ENCODE measurements at places on chromosomes 12 and 14. TPM values are rescaled to one million over a fixed set of nuclear protein-coding genes. Genes with fewer than 3 reads are reported as not detected.

DNA sequence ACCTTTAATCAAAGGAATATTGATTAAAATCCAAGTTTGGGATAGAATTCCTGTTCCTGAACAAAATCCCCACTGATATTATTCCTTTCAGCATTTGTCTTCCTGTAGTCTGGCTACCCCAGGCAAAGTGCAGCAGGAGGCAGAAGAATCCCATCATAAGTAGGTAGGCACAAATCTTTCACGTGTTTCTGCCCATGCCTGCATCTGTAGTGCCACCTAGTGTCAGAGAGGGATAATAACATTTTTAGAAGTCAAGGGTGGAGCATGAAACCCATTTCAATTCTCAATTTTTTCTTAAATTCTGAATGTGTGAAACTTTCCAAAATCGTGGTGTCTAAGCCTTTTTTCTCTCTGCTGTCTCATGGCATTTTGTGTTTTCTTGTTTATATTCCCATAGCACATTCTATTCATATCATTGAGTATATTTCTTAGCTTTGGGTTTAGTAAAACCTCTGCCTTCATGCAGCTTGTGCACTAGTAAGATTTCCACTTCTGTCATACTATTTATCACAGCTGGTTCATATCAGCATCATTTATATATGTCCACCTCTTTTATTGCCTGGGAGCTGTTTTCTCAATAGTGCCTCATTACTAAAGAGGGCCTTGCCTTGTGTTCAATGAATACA is 47.8 kb upstream of the RERG start:
- no peak overlapping the region for H3K27ac ChIP-seq
- no peak overlapping the region for H3K4me3 ChIP-seq
- H3K27me3 ChIP-seq: no peaks in the 10 kb centered on the region
- H3K36me3 ChIP-seq: no peaks in the 10 kb centered on the region
- peaks cover 3% of the 10 kb centered on the region for H3K4me1 ChIP-seq

Gene SETD3
- total RNA-seq: 59.0 TPM

GRCh38 chr12:79644274-79645234 is 46.2 kb downstream of the PAWR start:
- peaks cover 1% of the 10 kb centered on the region for H3K27me3 ChIP-seq
- H3K4me3 ChIP-seq: no peak overlapping the region
- H3K4me1 ChIP-seq: no peaks in the 10 kb centered on the region
- no peaks in the 10 kb centered on the region for H3K36me3 ChIP-seq

DNA sequence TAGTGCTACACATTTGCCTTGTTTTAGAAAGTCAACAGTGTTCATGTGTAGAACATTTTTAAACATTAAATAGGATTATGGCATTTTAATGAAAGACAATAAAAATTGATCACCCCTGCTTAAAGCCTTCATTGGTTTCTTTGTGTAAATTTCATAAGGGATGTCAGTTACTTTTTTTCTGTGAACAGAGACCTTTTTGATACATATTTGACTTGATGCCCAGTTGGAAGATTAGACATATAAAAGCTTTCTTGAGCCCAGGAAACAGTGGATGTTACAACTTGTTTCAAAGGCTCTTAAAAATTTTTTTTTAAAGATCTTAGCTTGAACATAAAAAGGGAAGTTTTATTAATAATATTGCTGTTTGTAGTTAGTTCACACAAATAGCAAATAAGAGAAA is 168.7 kb upstream of the PDZRN4 start:
- no peak for DNase-seq
- H3K4me1 ChIP-seq: no peaks in the 10 kb centered on the region
- H3K27me3 ChIP-seq: no peaks in the 10 kb centered on the region
- no peaks in the 10 kb centered on the region for H3K36me3 ChIP-seq
- no peak overlapping the region for H3K27ac ChIP-seq

DNA sequence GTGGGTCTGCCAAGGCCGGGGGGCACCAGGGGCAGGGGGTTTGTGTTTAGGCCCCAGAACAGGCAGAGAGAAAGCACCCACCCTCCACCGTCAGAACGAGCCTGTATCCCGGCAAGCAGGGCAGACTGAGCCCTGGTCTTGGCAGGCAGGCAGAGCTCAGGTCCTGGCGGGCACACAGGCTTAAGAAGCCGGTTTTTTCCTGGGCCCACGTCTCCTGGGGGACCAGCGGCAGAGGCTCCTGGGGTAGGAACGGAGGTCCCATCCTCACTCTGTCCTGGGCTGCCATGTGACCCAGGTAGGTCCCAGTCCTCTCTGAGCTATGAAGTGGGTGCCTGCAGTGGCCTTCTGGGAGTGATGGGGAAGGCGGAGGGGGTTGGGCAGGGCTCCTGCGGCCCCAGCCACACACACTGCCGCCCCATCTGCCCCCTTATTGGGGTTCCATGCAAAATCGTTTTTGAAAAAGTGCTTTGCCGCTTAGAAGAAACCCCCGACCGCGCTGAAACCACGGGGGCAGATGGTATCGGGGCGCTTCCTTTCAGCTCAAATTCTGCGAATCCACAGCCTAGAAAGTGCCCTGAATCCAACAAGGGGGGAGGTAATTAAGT is 24.2 kb downstream of the SH2B3 start:
- H3K27me3 ChIP-seq: no peaks in the 10 kb centered on the region
- DNase-seq: peak; percentile 93
- H3K4me1 ChIP-seq: peaks cover 79% of the 10 kb centered on the region
- peaks cover 34% of the 10 kb centered on the region for H3K36me3 ChIP-seq

DNA sequence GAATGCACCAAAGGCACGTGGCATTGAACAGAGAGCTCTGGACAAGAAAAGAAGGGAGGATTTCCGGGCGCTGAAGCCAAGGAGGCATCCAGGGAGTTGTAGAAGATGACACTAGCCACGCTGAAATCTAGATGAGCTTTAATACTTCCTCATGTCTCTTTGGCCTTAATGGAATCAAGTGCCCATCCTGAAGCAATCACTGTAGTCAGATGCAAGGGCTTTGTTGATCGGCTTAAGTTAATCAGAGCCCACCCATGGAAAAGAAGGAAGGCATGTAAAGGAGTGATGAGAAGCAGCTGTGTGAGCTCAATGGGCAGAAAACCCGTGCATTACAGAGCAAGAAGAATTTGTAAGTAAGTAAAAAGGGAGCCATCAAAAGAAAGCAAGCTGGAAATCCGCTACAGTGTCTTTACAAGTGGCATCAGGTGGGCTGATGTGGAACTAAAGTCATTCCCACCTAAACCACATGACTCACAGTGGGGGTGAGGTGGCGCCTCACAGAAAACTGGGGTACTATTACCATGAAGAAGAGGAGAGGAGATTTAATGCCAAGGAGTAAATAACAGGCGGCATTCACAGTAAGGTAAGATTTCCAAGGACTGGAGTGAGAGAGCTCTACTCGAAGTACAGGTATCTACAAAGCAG is 48.4 kb downstream of the NDUFA12 start:
- H3K36me3 ChIP-seq: no peaks in the 10 kb centered on the region
- H3K4me3 ChIP-seq: no peak overlapping the region
- no peak overlapping the region for H3K27ac ChIP-seq
- no peaks in the 10 kb centered on the region for H3K4me1 ChIP-seq
- no peak for DNase-seq

Gene RPS6KL1
- total RNA-seq: 9.6 TPM

- H3K4me1 ChIP-seq: peaks cover 5% of the 10 kb centered on the region
- H3K4me3 ChIP-seq: no peak overlapping the region
- no peak for DNase-seq
- H3K27me3 ChIP-seq: no peaks in the 10 kb centered on the region
These were observed 13.1 kb downstream of the ULK1 start for GRCh38 chr12:131907379-131908091.

DNA sequence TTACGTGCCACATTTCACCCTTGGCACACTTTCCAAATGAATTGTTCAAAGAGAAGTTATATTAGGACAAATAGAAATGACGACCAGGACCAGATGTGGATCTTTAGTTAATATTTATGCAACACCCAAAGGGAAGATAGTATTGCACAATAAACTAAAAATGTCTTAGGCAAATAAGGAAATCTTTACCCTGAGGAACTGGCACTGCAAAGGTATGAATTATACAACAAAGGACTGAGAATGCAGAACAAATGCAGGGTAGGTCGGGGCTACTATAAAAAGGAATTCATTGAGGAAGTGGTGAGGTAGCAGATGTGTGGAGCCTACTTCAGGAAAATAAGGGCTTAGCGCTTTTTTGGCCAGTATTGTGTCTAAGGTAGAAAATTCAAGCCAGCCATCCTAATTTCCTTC is 3.9 kb upstream of the TMTC2 start:
- H3K4me1 ChIP-seq: peaks cover 7% of the 10 kb centered on the region
- no peaks in the 10 kb centered on the region for H3K36me3 ChIP-seq
- peaks cover 28% of the 10 kb centered on the region for H3K27me3 ChIP-seq
- H3K4me3 ChIP-seq: no peak overlapping the region
- DNase-seq: peak; percentile 36

Gene AKAP3
- 1.1 TPM for total RNA-seq

Gene CLEC4A
- 1.5 TPM for total RNA-seq

DNA sequence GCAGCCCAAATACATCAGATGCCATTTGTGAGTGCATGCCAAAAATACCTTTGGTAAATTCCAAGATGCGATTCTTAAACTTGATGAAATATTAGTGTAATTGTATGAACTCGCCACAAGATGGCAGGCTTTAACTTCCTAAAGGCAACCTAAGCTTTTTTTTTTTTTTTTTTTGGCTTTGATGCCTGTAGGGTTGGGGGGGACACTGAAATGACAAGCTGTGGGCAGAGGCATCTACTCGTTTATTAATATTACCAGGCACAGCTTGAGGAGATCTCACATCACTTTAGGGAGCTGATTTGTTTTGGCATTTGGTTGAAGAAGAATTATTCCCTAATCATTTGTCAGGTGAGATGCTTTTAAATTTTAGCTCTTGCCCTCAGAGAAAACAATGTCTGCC is 126.7 kb upstream of the CCDC196 start:
- H3K36me3 ChIP-seq: no peaks in the 10 kb centered on the region
- no peak overlapping the region for H3K4me3 ChIP-seq
- H3K27me3 ChIP-seq: peaks cover 9% of the 10 kb centered on the region
- H3K4me1 ChIP-seq: peaks cover 1% of the 10 kb centered on the region

GRCh38 chr12:129300011-129300410 is 446.7 kb downstream of the GLT1D1 start:
- H3K27me3 ChIP-seq: no peaks in the 10 kb centered on the region
- H3K27ac ChIP-seq: no peak overlapping the region
- H3K36me3 ChIP-seq: no peaks in the 10 kb centered on the region
- no peak overlapping the region for H3K4me3 ChIP-seq

Gene SLC10A1
- total RNA-seq: not detected

DNA sequence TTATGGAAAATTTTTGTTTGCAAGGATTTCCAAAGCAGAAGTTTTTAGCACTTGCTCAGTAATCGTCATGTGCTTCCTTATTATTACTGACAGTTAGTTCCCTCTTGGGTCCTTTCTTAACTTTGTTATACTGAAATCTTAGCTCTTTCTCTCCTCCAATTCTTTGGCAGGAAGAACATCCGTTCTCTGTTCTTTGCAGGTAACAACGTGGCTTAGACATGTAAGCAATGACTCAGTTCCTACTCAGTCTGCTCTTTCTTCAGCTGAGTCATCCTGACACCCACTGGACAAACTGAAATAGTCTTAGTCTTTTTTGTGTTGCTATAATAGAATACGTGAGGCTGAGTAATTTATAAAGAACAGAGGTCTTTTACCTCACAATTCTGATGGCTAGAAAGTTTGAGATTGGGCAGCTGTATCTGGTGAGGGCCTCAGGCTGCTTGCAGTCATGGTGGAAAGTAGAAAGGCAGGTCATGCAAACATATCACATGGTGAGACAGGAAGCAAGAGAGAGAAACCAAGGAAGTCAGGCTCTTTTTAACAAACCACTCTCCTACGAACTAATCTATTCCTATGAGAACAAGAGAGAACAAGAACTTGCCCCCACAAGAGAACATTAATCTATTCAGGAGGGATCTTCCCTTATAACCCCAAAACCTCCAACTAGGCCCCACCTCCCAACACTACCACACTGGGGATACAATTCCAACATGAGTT is 49.2 kb downstream of the TESPA1 start:
- H3K4me3 ChIP-seq: peak overlapping the region; percentile 56
- DNase-seq: peak; percentile 83
- peaks cover 50% of the 10 kb centered on the region for H3K4me1 ChIP-seq
